ENCODE measurements at places on chromosomes 6 and 20. TPM values are rescaled to one million over a fixed set of nuclear protein-coding genes. Genes with fewer than 3 reads are reported as not detected.
A peak's percentile ranks its signal among the peaks of the same experiment; 100 is the strongest.

VGLL2 gene
- total RNA-seq = not detected

SIRPB1 gene
- 0.91 TPM for total RNA-seq

CLIC5 gene
- 3.3 TPM for total RNA-seq

LRRN4 gene
- not detected for total RNA-seq

RNF144B gene
- 11.9 TPM for total RNA-seq

CTCFL gene
- not detected for total RNA-seq

SLC32A1 gene
- total RNA-seq = not detected

MUCL3 gene
- total RNA-seq = 0.09 TPM

GRCh38 chr20:25323496-25324246 is 67.0 kb downstream of the ABHD12 start:
- no peaks in the 10 kb centered on the region for H3K27me3 ChIP-seq
- no peak overlapping the region for H3K4me3 ChIP-seq
- H3K4me1 ChIP-seq = peaks cover 5% of the 10 kb centered on the region
- no peak for DNase-seq

DNA sequence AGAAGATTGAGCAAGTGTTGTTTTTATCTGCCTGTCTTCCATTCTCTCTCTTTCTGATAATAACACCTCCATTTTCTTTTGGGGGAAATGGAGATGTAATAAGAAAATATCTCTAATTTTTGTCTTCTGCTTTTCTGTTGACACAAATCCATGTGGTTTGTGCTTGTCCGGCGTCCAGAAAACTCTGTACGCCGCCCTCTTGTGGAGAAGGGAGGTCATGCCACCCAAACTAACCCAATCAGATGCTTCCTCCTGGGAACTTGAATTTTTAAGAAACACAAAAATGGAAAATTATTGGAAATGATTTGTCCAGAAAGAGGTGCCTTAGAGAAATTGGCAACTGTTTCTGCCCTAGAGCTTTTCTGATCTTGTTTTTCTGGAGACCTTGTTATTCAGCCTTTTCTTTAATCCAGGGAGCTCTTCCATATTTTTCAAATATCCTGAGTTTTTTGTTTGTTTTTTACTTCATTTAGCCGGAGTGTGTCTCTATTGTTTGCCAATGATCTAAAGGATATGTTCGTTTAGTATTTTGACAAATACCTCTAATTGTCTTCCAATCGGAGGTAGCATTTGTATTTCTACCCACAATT is 17.8 kb upstream of the FNDC1 start:
- H3K36me3 ChIP-seq = peaks cover 5% of the 10 kb centered on the region
- H3K27ac ChIP-seq = no peak overlapping the region
- H3K27me3 ChIP-seq = peaks cover 19% of the 10 kb centered on the region
- no peak overlapping the region for H3K4me3 ChIP-seq
- DNase-seq = peak; percentile 43
- H3K4me1 ChIP-seq = no peaks in the 10 kb centered on the region

GRCh38 chr6:114605656-114606055 is 262.8 kb upstream of the HS3ST5 start:
- H3K4me3 ChIP-seq = no peak overlapping the region
- no peak for DNase-seq
- no peaks in the 10 kb centered on the region for H3K27me3 ChIP-seq

DNA sequence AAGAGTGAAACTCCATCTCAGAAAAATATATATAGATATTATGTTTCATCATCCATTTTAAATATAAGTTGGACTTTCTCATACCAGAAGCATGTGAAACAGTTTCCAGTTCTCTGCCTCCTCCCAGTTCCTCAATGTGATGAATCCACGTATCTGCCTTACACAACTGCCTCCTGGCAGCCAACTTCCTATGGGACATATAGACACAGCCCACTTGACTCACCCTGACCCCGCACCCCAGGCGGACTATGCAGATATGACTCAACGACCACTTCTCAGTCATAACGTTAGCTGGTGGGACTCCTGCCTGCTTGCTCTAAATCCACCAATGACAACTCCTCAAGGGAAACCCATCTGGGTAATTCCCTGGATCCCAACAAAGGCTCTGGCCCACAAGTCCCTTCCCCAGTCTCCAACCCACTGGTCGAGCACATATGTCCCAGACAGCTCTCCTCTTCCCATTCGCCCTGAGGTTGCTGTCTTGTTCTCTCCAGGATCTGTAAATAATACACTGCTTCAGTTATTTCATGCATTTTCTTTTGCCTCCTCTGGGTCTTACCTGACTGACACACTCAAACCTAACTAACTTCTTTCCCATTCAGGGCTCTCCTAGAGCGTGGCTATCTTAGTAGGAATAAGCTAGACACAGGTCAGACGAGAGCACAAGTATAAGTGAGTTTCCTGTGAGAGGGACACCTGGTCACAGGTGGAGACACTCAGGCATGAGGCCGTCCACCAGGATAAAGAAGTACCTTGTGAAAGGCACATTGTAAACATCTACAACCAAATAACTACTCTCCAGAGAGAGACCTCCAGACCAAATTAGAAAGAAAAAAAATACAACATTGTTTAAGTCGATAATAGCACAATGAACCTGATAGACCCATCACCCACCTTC is 548.5 kb downstream of the CD83 start:
- peaks cover 40% of the 10 kb centered on the region for H3K4me1 ChIP-seq
- peaks cover 1% of the 10 kb centered on the region for H3K36me3 ChIP-seq
- no peaks in the 10 kb centered on the region for H3K27me3 ChIP-seq
- no peak overlapping the region for H3K4me3 ChIP-seq

GRCh38 chr6:155970876-155971708 is 515.5 kb upstream of the NOX3 start:
- H3K27ac ChIP-seq = no peak overlapping the region
- no peaks in the 10 kb centered on the region for H3K27me3 ChIP-seq
- peaks cover 24% of the 10 kb centered on the region for H3K4me1 ChIP-seq
- no peaks in the 10 kb centered on the region for H3K36me3 ChIP-seq
- DNase-seq = no peak
- peak overlapping the region; percentile 34 for H3K4me3 ChIP-seq

DNA sequence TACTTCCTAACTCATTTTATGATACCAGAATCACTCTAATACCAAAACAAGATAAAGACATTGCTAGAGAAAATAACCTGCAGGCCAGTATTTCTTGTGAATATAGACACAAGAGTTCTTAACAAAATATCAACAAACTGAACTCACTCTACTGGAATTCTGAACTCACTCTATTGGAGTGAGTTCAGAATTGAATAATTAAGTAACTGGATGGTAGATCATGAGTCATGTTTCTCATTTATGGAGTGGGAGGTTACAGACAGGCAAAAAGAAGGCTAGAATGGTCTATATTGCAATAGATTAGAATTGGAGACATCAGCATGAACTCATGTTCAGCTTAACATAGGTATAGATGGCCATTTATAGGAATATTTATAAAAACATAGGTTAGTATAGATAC is 26.6 kb upstream of the C6orf58 start:
- peaks cover 30% of the 10 kb centered on the region for H3K27me3 ChIP-seq
- H3K4me1 ChIP-seq = no peaks in the 10 kb centered on the region
- H3K27ac ChIP-seq = no peak overlapping the region
- no peak for DNase-seq

GRCh38 chr6:126017668-126018067 is 31.3 kb downstream of the TRMT11 start:
- peaks cover 6% of the 10 kb centered on the region for H3K4me1 ChIP-seq
- H3K4me3 ChIP-seq = no peak overlapping the region
- H3K36me3 ChIP-seq = peaks cover 29% of the 10 kb centered on the region
- H3K27me3 ChIP-seq = no peaks in the 10 kb centered on the region
- H3K27ac ChIP-seq = no peak overlapping the region

DNA sequence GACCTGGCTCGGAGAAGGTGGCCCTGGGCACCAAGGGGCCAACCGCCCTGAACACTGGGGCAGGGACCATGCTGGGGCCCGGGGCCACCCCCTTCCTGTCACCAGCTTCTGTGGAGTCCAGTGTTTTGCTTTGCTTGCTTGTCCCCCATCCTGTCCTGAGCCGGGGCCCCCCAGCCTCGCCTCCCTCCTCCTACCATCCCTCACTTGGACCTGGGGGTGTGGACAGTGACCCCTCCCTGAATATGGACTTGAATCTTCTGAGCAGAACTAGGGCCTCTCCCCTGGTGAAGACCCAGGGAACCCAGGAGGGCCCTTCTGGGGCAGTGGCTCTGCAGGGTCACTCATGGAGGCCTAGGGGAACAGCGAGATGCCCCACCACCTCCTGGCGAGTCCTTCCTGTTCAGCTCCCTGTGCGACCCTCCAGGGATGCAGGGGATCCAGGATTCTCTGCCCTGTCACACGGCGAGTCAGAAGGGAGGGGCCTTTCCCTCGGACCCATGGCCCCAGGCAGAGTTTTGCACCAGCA is 41.6 kb downstream of the VSTM2L start:
- no peaks in the 10 kb centered on the region for H3K4me1 ChIP-seq
- H3K4me3 ChIP-seq = no peak overlapping the region
- no peaks in the 10 kb centered on the region for H3K27me3 ChIP-seq
- DNase-seq = no peak
- H3K36me3 ChIP-seq = peaks cover 4% of the 10 kb centered on the region
- H3K27ac ChIP-seq = no peak overlapping the region

Measured in activated T-cell treated with anti-CD3 and anti-CD28 coated beads, Interleukin-2, amount 50 U/mL, for 72 hours (primary cell).